Progenitor cell of endocrine pancreas (in vitro differentiated cells): ENCODE measurements at places on chromosomes 2 and 18. TPM values are rescaled to one million over a fixed set of nuclear protein-coding genes. Genes with fewer than 3 reads are reported as not detected.

SERPINB12 gene
- not detected in 2 replicates for total RNA-seq

- DNase-seq = no peak
Observed at GRCh38 chr18:36247036-36247435, 50.5 kb upstream of the FHOD3 start.

GRCh38 chr2:101360232-101360631 lies 27.1 kb downstream of the CREG2 start:
- no peak for DNase-seq

- DNase-seq = no peak
Observed at GRCh38 chr2:80323610-80324009, 19.1 kb upstream of the LRRTM1 start.

SERPINB11 gene
- not detected in 2 replicates for total RNA-seq

CTIF gene
- 26.4 and 33.1 TPM in 2 replicates for total RNA-seq

DNA sequence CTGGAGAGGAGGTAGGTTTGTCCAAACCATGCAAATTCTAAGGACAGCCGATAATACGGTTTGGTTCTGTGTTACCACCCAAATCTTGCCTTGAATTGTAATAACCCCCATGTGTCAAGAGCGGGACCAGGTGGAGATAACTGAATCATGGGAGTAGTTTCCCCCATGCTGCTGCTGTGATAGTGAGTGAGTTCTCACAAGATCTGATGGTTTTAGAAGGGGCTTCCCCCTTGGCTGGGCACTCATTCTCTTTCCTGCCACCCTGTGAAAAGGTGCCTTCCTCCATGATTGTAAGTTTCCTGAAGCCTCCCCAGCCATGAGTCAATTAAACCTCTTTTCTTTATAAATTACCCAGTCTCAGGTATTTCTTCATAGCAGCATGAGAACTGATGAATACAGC lies 295.2 kb downstream of the NBAS start:
- DNase-seq = no peak

DNA sequence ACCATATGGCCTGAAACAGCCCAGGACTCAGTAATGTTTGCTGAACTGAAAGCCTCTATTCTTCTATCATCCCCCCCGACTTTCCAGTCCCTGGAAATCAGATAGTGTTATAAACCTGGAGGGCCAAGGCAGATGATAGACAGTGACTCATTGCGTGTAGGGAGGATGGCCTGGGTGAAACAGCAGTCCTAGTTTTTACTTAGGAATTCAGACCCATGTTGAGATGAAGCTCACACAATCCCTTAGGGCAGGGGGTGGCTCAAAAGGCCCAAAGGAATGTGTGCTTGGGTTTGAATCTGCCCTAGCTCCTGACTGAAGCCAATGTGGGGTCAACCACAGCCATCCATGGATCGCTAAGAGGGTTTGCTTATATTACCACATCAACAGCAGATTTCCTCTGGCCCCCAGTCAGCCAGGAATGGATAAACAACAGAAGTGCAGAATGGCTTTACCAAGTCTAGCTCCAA lies 43.9 kb upstream of the STPG4 start:
- DNase-seq = no peak

DNA sequence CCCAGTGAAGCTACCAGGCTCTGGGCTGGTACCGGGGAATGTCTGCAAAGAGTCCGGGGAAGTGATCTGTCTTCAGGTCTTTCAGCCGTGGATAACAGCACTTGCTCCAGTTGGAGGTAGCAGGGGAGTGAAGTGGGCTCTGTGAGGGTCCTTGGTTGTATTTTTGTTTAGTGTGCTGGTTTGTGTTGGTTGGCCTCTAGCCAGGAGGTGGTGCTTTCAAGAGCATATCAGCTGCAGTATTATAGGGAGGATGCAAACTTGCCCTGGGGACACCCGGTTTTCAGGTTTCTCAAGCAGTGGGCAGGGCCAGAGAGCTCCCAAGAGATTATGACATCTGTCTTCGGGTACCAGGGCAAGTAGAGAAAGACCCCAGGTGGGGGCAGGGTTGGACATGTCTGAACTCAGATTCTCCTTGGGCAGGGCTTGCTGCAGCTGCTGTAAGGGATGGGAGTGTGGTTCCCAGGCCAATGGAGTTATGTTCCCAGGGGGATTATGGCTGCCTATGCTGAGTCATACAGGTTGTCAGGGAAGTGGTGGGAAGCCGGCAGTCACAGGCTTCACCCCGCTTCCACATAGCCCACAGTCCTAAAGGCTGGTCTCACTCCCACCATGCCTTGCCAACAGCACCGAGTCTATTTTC lies 34.4 kb downstream of the ACAA2 start:
- DNase-seq = no peak

GRCh38 chr2:64779117-64779690 lies 125.5 kb upstream of the SERTAD2 start:
- DNase-seq = no peak

- DNase-seq = no peak
Observed at GRCh38 chr18:32391126-32391525, 79.6 kb downstream of the GAREM1 start.
